Cortex of kidney (tissue), 1 donor: ENCODE measurements at places on chromosomes 5 and 9.

DNA sequence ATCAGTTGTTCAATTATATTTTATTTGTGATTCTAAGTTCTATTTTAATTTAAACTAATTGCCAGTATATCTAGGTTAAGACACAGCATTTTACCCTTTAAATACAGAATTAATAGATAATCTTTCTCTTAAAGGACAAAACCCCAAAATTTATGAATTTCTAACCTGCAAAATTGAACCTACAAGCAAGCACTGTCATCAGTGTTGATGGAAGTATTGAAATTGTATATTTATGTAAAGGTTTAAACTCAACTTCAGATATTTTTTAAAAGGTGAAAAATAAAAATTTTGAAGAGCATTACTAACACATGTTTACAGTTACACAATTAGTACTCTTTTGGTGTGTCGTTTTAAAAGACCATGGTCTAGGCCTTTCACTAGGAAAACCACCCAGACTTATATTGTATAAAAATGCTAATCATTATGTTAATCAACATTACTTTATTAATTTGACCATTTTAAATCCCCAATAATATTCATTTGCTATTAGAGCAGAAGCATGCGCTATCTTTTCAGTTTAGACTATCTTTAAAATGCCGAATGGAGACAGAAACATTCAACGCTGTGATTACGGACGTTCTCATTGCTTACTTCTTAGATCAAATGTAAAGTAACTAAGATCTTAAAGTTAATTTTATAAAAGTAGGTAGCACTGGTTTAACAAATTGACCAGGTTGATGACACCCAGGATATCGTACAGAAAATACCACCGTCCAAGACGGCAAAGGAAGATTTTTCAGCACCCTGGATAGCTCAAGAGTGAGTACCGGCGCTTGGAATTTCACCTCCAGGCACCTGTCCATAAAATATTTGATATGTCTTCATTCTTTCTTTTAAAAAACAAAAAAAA lies 3.2 kb downstream of the OTP start:
- no peak for DNase-seq

GRCh38 chr5:129148-129547 lies 37.2 kb downstream of the PLEKHG4B start:
- DNase-seq = no peak

DNA sequence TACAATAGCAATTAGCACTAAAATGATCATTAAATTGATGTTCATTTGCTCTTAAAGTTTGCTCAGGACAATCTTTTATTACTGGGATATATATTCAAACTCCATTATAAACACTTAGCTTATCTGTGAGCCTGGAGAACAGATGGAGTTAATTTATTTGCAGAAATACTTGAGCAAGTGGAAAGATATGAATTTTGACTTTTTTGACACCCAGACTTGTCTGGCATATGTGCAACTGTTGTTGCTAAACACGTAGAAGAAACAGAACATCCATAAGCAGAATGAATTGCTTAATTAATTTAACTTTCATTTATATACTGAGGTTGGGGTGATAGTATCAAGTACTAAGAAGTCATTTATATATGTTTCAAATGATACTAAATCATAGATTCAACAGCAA lies 820.7 kb upstream of the TYRP1 start:
- DNase-seq = no peak

- no peak for DNase-seq
These were observed 11.7 kb downstream of the PCAT7 start for GRCh38 chr9:94566550-94566949.

- DNase-seq = no peak
These were observed 36.7 kb downstream of the NDFIP1 start for GRCh38 chr5:142145106-142145900.

- DNase-seq = no peak
These were observed 53.4 kb downstream of the GAS1 start for GRCh38 chr9:86893811-86894490.

DNA sequence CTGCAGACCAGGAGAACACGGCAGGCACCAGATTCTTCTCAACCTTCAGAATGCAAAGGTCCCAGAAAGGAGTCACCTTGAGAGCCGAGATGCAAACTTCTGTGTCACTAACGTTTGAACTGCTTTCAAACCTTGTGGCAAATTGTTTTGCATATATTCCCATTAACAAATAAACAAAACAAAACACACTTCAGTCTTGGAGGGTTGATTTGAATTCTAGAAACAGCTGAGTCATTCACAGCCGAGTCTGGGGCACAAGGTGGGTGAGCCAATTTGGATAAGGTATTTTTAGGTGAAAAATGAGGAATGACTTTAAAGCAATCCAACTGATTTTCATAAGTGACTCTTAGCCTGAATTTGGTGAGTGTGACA lies 38.8 kb upstream of the ANKRD33B start:
- no peak for DNase-seq

GRCh38 chr9:70043689-70044489 lies at the start of gene MAMDC2:
TSS of gene MAMDC2 (plus strand) at chr9:70043848. CDS start at chr9:70044198, 350 bp downstream.
- DNase-seq = no peak

DNA sequence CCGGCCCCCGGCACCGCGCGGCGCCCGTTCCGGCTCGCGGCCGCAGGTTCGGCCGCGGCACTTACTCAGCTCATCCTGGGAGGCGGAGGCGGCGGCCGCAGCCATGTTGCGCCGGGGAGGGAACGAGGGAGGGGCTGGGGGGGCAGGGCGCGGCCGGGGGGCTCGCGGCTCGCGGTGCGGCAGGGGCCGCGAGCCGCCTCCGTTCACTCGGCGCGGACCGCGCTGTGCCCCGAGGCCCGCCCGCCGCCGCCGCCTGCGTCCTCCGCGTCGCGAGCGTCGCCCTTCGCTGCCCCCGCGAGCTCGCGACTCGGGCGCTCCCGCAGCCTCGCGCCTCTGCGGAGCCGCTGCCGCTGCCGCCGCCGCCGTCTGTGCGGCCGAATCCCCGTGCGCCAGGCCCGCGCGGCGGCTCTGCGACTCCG lies 735 bp downstream of the ECPAS start:
- no peak for DNase-seq

DNA sequence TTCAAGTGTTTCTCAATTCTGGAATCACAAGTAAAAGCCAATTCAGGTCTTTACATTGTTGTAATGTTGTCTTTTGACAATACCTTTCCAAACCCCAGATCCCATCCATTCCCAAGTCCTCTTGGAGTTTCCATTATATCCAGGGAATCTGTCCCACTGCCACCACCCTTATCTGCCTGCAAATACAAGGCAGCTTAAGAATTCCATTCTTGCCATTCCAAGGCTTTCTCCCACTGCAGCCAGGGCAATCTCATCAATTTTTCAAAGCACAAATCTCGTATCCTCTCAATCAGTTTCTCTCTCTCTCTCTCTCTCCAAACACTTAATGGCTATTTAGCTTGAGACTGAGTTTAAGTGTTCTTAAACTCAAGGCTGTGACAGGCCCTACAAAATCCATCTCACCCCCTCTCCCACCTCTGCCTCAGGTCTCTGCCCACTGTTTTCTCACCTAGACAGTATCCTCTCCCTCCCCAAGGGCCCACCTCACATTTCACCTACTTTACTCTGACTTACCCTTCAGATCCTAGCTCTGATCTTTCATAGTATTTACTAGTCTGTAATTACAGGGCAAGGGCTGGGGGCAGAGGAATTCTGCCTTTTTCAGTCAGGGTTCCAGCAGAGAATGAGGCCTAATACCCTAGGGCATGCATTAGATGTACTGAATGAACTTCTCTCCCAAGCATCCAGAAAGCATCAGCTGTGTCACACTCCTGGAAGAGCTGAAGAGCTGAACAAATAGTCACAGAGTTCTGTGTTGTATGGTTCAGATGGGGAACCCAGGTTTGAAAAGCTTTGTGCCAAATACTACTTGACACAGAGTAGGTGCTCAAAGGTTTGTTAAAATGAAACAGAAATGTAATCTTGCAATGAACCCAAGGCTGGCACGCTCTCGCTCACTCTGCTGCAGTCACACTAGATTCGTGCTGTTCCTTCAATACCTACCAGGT lies 46.0 kb downstream of the RAPGEF1 start:
- no peak for DNase-seq

DNA sequence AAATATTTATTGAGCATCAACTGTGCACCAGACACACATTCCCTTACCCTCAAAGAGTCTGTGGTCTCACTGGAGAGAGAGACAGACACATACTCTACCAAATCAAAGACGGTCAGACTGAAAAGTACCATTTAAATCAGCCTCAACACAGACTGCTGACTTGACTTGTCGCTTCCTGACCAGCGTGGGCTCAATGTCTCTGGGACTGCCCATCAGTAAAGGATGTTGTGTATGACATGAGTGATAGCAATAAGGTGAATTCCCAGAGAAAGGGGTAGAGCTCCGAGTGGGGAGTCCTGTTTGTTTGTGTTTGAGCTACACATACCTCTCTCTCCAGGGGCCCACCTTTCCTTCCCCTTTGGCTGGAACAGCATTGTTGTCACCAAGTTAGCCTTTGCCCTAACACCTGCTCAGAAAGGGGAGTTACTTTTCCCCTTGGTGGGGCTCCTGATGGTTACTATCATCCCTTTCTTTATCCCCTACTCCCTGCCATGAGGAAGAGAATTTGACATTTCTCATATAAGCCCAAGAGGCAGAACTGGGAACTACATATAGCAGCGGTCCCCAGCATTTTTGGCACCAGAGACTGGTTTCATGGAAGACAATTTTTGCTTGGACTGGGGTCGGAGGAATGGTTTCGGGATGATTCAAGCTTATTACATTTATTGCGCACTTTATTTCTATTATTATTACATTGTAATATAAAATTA lies 33.9 kb downstream of the NR4A3 start:
- no peak for DNase-seq

DNA sequence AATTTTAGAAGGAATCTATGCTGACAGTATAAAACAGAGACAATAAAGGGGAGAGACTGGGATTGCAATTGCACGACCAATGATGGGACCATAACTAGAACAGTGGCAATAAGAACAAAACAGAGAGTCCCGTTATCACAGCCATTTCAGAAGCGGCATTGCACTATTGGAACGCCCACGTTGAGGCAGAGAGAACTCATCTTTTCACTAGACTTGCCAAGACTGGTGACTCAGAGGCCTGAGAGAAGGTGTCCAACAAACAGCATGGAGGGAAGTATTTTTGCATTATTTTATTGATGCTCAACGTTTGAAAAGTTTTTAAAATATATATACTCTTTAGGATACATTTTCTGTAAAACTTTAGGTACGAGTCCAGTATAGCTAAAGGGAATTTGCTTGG lies 737.7 kb downstream of the TLE1 start:
- DNase-seq = no peak

- DNase-seq = no peak
These were observed 1.5 kb downstream of the PCSK1 start for GRCh38 chr5:96431376-96432187.

GRCh38 chr9:74125941-74126340 lies 371.2 kb upstream of the RORB start:
- DNase-seq = no peak

- DNase-seq = no peak
These were observed 54.5 kb upstream of the SEMA6A start for GRCh38 chr5:116629168-116629567.

DNA sequence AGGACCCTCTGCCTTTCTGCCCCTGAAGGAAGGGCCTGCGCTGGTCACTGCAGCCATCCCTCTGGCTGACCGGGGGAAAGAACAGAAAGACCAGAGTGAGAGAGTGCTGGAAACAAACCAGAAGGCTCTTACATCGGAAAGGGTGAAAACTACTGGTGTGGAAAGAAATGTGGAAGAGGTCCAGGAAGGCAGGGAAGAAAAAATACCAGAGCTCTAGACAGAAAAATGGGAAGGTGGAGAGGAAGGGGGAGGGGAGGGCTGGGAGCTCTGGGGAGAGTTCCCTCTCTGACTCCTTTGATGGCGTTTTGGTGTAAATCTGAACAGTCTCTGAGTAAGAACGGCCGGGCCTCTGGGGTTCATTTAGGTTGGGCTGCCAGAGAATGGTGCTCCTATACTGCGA lies 47.7 kb downstream of the COL23A1 start:
- DNase-seq = no peak

- no peak for DNase-seq
These were observed 833.3 kb downstream of the CDH9 start for GRCh38 chr5:26205121-26205520.

DNA sequence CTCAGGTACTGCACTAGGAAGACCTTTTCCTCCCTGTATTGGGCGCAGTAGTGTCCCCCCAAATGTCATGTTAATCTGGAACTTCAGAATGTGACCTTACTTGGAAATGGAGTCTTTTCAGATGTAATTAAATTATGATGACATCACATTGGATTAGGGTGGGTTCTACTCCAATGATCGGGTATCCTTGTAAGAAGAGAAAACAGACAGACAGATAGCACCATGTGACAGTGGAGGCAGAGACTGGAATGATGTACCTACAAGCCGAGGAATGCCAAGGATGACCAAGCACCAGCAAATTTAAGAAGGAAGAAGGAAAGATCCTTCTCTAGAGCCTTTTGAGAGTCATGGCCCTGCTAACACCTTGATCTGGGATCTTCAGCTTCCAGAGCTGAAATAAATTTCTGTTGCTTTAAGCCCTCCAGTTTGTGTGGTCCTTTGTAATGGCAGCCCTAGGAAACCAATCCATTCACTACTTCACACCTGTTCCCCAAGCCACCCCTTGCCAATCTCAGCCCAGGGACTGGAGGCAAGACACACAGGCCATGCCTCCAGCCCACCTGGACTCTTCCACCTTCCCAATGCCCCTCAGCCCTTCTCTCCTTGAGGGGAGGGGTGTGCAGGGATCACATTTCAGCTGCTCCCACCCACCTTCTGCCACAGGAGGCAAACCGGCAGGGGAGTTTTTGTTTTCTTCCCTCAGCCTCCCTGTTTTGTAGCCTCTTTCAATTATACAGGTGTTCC lies 1.6 kb downstream of the CCNJL start:
- DNase-seq = no peak

DNA sequence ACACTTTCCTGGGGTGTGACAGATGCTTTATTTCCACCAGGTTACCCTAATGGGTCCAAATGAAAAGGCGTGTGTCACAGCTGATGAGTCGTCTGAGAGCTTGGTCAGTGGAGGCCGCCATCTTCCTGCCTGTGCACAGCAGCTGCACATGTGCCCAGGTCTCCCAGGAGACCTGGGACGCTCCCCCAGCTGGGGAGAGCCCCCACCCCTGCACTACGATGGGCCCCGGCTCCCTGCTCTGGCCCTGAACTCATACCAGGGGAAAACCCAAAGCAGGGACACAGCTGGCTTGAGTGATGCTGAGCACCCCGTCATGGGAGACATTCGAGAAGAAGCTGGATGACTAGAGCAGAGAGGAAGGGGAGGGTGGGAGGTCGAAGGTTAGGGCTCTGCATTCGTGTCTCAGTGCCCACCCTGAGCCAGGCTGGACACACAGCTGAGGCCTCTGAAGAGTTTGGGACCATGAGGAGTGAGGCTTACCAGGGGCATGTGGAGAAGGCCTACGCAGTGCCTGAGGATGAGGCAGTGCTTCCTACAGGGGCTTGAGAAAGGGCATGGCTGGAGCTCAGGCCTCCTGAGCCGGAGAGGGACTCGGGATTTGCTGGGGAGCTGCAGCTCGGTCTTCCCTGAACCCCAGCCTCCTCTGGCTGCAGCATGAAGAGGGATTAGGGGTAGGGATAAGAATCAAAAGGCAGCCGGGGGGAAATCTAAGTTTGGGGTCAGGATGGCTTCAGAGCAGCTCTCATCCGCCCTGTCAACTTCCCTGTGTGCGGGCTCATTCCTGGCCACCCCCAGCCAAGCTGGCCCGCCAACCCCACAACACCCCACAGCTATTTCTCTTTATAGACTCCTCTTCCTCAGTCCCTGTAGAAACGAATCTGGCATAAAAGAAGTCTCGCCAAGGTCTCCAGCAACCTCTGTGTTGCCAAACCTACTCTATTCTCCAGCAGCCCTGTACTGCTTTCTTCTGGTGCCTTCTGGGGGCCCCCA lies 42.2 kb upstream of the RNU6ATAC start:
- no peak for DNase-seq

- no peak for DNase-seq
These were observed 11.0 kb upstream of the NANS start for GRCh38 chr9:98045234-98046179.

- no peak for DNase-seq
These were observed 111.1 kb upstream of the EQTN start for GRCh38 chr9:27408001-27408400.
